Colonic mucosa (tissue), 4 donors: ENCODE measurements at places on chromosomes 11 and 22. TPM values are rescaled to one million over a fixed set of nuclear protein-coding genes. Genes with fewer than 3 reads are reported as not detected.
A peak's percentile ranks its signal among the peaks of the same experiment; 100 is the strongest.

DNA sequence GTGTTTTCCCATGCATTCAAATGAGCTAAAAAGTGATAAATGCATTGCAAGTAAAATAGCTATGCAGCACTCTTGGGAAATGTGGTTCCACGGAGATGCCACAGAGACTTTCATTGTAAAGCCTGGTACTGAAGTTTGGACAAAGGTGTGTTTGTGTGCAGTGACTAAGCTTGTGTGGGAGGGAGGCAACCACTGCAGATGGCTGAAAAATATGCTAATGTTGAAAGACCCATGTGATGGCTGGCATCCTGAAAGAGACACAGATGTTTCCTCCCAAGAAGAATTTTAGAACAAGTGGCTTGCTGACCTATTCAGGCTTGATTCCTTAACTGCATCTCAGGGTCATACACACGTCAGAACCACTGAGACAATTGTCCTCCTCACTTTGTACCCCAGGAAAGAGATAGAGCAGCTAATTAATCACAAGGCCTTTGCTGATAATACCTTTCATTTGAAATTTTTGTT, 73.8 kb downstream of the FAM76B start:
- DNase-seq, result no peak

- peak; percentile 85 for DNase-seq
Observed at GRCh38 chr11:2929531-2929949, 320 bp upstream of the PHLDA2 start.

DNA sequence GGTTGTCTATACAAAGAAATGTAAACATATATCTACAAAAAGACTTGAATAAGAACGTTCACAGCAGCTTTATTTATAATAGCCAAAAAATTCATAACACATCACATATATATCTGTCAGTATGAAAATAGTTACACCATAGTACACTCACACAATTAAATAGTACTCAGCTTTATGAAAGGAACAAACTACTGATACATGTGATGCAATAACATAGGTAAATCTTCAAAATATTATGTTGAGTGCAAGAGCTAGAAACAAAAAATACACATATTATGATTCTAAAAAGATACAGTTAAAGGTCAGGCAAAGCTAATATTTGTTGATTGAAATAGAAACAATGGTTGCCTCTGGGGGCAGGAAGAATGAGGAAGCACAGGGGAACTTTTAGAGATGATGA, 6.6 kb downstream of the MRGPRX2 start:
- no peak for DNase-seq

DNA sequence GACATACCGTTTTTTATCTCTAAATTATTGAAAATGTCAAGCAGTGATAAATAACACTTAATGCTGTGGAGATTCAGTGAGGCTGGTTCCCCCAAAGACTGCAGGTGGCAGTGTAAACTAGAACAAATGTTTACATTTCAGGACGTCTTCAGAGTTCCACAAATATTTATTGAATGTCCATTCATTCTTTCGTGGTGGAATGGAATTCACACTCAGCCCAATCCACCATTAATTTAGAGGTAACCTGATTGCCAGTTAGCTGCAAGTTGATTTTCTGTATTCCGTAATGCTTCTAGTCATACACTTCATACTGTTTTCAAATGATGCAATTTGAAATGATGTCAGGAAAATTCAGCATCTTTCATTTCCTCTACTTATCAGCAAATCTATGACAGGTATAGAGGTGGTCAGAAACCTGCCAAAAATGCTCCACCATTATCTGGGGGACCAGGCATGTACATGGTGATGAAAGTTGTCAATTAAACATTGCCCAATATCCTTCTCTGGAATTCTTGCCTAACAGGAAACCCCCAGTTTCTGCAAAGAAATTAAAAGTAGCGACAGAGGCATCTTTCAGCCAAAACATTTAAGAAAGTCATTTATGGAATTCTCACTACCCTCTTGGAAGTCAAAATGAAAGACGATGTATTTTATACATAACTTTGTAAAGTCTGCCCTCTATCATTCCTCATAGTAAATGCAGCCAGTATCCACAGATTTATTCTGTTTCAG, 94.3 kb upstream of the BMAL1 start:
- no peak for DNase-seq

- DNase-seq, result no peak
Observed at GRCh38 chr22:24455751-24456426, 28.5 kb downstream of the ADORA2A start.

- DNase-seq, result peak; percentile 73
Observed at GRCh38 chr22:37330200-37331033, 48.1 kb downstream of the CYTH4 start.

DNA sequence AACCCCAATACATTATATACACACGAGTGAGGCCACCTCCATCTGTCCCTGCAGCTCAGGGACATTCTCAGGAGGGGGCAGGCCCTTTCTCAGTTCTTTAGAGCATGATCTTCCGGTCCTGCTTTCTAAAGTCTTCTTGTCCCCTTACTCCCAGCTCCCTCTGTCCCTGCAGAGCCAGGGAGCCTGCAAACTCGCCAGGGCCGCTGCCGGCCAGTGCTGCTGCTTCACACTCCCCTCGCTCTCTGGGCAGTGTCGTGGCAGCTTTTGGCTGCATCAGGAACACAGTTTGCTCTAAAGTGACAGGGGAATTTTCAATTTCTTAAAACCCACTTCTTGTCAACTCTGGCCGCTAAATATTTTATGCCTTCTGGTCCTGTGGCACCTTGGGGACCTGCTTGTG, 130.1 kb upstream of the NARS2 start:
- DNase-seq, result no peak

FAM180B gene
- not detected for total RNA-seq
